ENCODE measurements at places on chromosomes 4 and X. TPM values are rescaled to one million over a fixed set of nuclear protein-coding genes. Genes with fewer than 3 reads are reported as not detected.

TASL gene
- not detected for total RNA-seq

ZGRF1 gene
- total RNA-seq = 22.3 TPM

NKX6-1 gene
- 3.3 TPM for total RNA-seq

SPANXA2 gene
- 0.68 TPM for total RNA-seq

CCSER1 gene
- total RNA-seq = not detected

MAGED1 gene
- total RNA-seq = 129 TPM

POF1B gene
- not detected for total RNA-seq

CRMP1 gene
- total RNA-seq = not detected

MID1 gene
- 9.4 TPM for total RNA-seq

ZAR1 gene
- total RNA-seq = not detected

- no peak overlapping the region for H3K4me3 ChIP-seq
- H3K27ac ChIP-seq = no peak overlapping the region
- no peaks in the 10 kb centered on the region for H3K36me3 ChIP-seq
- no peak for DNase-seq
- no peaks in the 10 kb centered on the region for H3K4me1 ChIP-seq
- 0 out of 2 replicates have a peak, but pooled peaks cover 9% of the 10 kb centered on the region for H3K27me3 ChIP-seq
Measured at GRCh38 chr4:2059726-2060602, 837 bp downstream of the NAT8L start.

DNA sequence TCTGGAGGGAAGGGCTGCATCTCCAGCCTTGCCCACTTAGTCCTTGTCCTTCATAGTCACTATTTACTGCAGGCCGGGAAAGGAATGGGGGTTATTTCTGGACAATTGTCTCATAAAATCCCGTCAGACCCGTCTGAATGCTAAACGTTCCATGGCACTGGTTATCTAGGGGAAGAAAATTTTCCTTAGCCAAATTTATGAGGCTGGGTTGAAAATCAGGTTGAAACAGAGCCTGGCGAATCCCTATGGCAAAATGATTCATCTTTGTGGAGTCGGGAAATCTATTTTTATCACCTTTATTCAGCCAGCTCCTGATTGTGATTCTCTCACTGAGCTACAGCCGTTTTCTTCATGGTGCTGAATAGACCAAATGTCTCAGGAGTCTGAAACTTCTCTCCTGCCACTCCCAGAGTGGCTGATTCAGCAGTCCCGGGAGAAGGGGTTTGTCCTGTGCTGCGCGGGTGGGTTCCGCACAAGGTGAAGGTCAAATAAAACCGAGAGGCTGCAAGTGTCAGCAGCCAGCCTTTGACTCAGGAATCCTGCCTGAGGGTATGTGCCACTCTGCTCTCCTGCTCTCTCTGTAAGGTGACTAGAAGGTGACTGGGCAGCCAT, 1.0 kb downstream of the LIMCH1 start:
- no peaks in the 10 kb centered on the region for H3K27me3 ChIP-seq
- H3K4me3 ChIP-seq = peak overlapping the region; percentile 5
- peaks cover 41% of the 10 kb centered on the region for H3K4me1 ChIP-seq
- peak; percentile 19 for DNase-seq

- no peaks in the 10 kb centered on the region for H3K36me3 ChIP-seq
- peak overlapping the region; percentile 78 for H3K4me3 ChIP-seq
- no peak for DNase-seq
- H3K27me3 ChIP-seq = no peaks in the 10 kb centered on the region
Measured at GRCh38 chrX:34656467-34656841, 631 bp downstream of the TMEM47 start.

DNA sequence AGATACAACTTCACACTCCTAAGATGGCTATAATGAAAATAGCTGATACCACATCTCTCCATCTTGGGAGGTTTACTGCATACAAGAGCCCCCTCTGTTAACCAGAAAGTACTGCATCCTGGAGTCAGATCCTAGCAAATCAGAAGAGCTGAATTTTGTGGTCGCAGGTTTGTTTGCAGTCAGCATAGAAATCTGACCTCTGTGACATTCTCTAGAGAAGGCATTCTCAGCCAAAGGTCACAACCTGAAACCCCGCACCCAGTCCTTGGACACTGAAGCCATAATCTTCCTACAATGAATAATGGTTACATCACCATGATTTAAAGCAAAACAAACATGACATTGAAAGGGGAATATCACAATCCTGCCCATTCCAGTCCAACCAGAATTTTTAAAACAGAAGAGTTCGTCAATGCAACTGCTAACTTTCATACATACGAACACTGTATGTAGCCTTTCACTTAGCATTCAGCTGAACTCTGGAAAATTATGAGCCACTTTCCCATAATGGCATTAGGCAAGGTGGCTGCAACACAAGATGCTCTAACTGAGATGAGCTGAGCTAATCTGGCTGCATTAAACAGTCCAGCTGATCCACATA, 17.6 kb downstream of the HS6ST2 start:
- H3K27me3 ChIP-seq = no peaks in the 10 kb centered on the region
- no peak overlapping the region for H3K4me3 ChIP-seq
- no peak overlapping the region for H3K27ac ChIP-seq
- no peaks in the 10 kb centered on the region for H3K4me1 ChIP-seq

DNA sequence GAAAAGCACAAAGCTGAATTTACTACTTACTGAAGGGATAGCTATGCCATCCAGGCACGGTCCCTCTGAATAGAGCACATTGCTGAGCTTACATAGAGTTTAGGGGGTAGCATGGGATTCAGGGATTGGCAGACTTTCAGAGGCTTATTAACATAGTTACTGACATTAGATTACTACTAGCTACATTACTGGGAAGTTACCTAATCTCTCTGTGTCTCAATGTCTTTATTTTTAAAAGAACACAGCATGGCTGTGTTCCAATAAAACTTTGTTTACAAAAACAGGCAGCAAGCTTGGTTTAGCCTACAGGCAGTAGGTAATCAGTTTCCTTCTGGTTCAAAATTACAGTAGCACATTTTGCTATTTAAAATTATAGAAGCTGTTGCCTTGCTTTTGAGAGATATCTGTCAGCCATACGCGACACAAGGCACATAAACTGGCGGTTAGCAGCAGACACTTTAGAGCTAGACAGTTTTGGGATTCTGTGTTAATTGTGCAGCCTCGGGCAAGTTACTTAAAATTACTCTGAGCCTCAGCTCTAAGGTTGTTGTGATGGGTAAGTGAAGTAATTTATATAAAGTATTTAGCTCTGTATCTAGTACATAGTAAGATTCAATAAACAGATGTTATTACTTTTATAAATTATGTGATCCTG, 6.9 kb downstream of the KLHL8 start:
- H3K36me3 ChIP-seq = no peaks in the 10 kb centered on the region
- no peak overlapping the region for H3K4me3 ChIP-seq
- H3K4me1 ChIP-seq = no peaks in the 10 kb centered on the region
- DNase-seq = no peak

DNA sequence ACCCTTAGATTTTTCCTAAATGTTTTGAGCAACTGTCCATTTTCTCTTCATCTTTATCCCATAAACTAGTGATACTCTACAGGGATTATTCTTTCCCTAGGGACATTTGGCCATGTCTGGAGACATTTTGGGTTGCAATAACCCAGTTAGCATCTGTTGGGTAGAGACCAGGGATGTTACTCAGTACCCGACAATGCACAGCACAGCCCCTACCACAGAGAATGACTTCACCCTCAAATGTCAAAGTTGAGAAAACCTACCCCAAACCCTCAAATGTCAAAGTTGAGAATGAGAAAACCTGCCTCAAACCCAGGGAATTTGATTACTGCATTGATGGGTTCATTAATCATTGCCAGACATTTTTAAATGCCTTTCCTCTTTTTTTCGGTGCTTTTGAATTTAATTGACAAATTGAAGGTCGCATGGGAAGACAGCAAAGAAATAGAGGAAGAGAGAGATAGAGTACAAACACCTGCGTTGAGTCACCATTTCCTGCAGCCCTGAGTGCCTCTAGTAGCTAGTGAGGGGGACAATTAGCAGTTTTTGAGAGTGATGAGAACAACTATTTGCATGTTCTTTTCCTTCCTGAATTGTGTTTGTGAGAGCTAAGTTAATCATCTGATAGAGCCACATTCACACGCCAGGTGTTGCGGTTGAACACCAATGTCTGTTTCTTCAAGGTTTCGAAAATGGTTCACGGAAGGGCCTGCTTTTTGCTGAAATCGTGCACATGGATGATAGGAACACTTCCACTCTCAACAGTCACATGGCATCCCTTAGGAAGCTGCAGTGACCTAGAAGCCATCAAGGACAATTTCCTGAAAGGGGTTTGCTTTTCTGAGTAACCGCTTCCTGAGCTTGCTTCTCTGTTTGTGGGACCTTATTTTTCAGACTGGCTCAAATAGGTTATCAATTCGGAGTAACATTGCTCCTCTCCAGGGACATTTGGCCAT, 203.9 kb upstream of the VCX3A start:
- no peak for DNase-seq
- no peaks in the 10 kb centered on the region for H3K27me3 ChIP-seq
- H3K4me1 ChIP-seq = no peaks in the 10 kb centered on the region
- no peak overlapping the region for H3K27ac ChIP-seq

DNA sequence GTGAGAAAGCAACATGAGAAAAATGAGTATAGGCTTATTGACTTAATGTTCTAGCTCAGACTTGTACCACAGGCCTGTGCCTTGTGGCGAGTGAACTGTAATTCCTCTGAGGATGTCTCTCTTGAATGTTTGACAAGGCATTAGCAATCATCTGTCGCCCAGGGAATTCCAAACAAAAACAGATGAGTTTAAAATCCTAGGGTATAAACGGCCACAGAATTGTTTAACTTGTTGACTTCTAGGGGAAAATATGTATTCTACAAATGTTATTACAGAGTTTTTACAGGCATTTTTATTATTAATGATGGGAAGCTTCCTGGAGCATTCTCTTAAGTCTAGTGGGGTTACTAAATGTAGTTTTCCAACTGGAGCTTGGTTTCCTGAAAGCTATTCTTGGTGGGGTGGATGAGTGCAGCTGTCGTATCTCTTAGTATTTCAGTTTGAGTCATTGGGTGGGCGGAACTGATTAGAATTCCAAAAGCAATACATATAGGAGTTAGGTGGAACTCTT, 40.6 kb downstream of the ARHGAP10 start:
- DNase-seq = peak; percentile 64
- no peaks in the 10 kb centered on the region for H3K27me3 ChIP-seq
- H3K36me3 ChIP-seq = no peaks in the 10 kb centered on the region
- H3K4me1 ChIP-seq = peaks cover 77% of the 10 kb centered on the region

DNA sequence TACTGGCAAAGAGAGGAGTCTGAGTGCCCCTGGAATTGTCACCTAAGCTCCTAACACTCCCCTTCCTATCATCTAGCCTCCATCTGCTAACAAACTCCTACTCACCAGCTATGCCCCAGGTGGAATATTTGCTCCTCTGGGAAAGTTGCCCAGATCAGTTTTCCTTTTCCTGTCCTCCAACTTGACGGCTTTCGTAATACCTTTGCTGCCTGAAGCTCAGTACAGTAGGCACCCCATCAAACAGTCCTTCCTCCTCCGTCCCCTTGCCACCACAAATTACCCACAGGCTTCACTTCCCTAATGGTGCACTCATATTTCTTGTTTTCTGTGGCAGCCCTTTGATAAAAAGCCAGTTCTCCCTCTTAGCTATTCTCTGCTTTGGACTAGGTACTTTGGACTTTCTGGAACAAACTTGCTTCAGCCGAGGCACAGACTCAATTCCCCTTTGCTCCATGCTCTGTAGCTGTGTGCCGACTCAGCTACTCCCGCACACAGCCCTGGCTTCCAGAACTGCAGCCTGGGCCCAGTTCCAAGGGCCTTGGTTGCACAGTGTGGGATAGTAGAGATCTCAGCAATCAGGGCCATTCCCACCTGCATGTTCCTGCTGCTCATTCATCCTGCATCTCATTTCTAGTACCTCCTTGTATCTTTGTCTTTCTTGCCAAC, 605.1 kb downstream of the BCOR start:
- no peak for DNase-seq
- no peak overlapping the region for H3K27ac ChIP-seq
- no peak overlapping the region for H3K4me3 ChIP-seq
- H3K4me1 ChIP-seq = no peaks in the 10 kb centered on the region
- H3K36me3 ChIP-seq = no peaks in the 10 kb centered on the region

- H3K4me1 ChIP-seq = no peaks in the 10 kb centered on the region
- H3K4me3 ChIP-seq = no peak overlapping the region
- no peaks in the 10 kb centered on the region for H3K36me3 ChIP-seq
- H3K27ac ChIP-seq = no peak overlapping the region
Measured at GRCh38 chr4:14359991-14360390, 642.3 kb upstream of the CPEB2 start.

- no peaks in the 10 kb centered on the region for H3K36me3 ChIP-seq
- H3K27ac ChIP-seq = no peak overlapping the region
- no peaks in the 10 kb centered on the region for H3K4me1 ChIP-seq
- no peak overlapping the region for H3K4me3 ChIP-seq
Measured at GRCh38 chr4:154009191-154009590, 220.3 kb upstream of the SFRP2 start.

DNA sequence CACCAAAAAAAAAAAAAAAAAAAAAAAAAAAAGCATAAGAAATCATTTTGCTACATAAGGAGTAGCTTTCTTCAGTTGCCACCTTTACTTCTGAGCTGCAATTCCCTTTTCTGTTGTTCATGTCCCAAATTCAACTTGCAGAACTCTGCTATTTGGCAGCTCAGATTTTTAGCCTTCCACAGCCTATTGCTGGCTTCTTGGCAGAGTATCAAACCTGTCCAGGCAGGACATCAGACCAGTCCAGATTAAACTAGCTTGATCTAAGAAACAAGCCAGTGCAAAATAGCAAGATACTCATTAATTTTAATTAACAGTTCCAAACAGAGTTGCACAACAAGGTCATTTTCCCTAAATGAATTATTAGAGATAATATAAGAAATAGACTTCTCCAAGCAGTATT, 123.6 kb upstream of the NR3C2 start:
- H3K27me3 ChIP-seq = no peaks in the 10 kb centered on the region
- no peaks in the 10 kb centered on the region for H3K4me1 ChIP-seq
- H3K4me3 ChIP-seq = no peak overlapping the region
- no peak overlapping the region for H3K27ac ChIP-seq
- no peaks in the 10 kb centered on the region for H3K36me3 ChIP-seq
- DNase-seq = no peak

DNA sequence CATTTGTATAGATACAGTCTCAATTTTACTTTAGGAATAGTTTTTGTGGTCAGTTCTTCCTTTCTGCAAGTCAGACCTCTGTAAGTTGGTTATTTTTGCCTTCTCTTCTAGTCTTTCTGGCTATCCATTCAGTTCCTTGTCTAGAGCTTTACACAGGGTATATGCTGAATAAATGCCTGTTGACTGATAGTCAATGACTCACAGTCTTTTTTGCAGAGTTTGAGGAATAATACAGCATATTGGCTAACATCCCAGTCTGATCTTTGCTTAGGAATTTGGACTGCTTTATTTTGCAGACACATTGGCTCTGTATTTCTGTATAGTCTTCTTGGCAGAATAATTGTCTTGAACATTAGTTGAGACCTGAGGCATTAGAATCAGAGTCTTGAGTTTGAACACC, 132.4 kb downstream of the MAGEC1 start:
- no peak overlapping the region for H3K4me3 ChIP-seq
- no peaks in the 10 kb centered on the region for H3K27me3 ChIP-seq
- H3K4me1 ChIP-seq = no peaks in the 10 kb centered on the region

All from SJSA1 (cell line).